ENCODE measurements at places on chromosomes 2 and 18.

- no peak for DNase-seq
Observed at GRCh38 chr2:114857196-114857595, 414.8 kb downstream of the DPP10 start.

- no peak for DNase-seq
Observed at GRCh38 chr2:237693291-237693994, 66.1 kb downstream of the LRRFIP1 start.

DNA sequence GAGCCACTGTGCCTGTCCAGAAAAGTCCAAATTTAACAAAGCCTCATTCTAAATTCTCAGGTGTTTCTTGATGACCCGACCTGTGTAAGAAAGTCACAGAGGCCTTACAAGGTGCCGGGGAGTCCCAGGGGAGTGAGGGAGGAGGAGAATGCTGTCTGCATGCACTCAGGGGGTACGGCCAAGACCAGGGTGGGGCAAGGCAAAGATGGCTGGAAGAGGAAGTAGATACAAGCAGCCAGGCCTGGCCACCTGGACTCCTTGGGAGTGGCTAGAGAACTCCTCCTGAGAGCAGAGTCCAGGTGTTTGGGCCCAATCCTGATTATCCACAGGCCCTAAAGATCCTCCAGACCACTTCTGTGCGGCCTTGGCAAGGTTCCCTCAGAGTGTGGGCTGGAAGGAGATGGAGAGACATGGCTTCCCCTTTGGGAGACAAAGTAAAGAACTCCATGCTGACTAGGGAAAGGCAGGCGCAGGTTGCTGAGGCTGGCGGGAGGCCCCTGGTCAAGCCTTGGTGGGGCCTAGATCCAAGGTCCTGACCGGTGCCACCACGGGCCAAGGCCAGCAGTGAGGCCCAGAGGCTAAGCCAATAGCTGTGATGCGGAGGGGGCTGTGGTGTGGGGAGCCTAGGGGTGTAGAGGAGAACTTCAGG, 74.7 kb downstream of the COPS8 start:
- peak; percentile 80 for DNase-seq

- no peak for DNase-seq
Observed at GRCh38 chr2:61218817-61219170, 56.8 kb downstream of the C2orf74 start.

- DNase-seq: no peak
Observed at GRCh38 chr2:16680304-16680703, 14.7 kb upstream of the CYRIA start.

- DNase-seq: peak; percentile 52
Observed at GRCh38 chr2:190678444-190679162, 29.7 kb downstream of the NAB1 start.

- no peak for DNase-seq
Observed at GRCh38 chr2:164485541-164485940, 135.7 kb downstream of the GRB14 start.

DNA sequence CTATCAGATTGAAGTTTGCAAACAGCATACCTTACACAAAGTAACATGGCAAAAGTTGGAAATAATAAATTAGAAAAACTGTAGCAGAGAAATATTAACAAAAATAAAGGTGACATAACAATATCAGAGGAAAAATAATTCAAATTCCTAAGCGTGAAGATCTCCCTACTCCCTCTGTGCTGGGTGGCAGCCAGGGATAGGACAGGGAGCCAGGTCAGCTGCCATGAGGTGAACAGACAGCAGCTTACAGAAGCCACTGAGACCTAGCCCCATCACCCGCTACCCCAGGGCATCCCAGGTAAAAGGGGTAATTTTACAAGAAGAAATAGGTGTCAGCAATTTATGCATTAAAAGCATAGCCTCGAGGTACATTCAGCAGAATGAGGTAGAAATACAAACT, 423.8 kb upstream of the HS6ST1 start:
- no peak for DNase-seq

DNA sequence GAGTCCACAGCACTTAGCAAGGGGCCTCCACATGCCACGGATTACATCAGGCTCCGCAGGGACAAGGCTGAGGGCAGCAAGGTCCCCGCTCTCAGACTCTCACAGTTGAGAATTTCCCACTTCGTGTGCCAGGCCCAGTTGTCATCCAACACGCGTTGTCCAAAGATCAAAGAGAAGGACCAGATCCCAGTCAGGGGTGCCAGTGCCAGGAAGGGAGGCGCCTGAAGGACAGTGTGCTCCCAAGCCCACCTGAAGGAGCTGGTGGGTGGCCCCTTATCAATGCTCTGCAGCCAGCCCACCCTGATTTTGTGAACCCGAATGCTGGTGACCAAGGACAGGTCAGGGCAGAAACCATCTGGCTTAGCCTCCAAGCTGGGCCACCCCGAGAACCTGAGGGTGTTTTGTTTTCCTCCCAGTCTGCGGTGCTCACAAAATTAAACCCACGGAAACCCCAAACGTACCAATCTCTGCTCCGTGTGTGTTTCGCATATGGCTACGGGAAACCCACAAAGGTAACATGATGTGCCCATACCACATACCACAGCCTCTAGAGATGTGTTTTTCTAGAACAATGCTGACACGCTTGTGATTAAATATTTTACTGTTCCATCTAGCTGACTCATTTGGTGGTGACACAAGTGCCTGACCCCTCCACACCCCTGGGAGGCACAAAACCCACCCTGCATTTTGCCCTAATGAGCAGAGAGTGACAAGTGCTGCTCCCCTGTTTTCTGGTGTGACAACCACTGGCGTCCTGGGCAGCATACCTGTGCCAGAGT, 24.5 kb downstream of the CRACDL start:
- no peak for DNase-seq

GRCh38 chr2:218169757-218170546, 3.2 kb upstream of the CXCR1 start:
- no peak for DNase-seq

DNA sequence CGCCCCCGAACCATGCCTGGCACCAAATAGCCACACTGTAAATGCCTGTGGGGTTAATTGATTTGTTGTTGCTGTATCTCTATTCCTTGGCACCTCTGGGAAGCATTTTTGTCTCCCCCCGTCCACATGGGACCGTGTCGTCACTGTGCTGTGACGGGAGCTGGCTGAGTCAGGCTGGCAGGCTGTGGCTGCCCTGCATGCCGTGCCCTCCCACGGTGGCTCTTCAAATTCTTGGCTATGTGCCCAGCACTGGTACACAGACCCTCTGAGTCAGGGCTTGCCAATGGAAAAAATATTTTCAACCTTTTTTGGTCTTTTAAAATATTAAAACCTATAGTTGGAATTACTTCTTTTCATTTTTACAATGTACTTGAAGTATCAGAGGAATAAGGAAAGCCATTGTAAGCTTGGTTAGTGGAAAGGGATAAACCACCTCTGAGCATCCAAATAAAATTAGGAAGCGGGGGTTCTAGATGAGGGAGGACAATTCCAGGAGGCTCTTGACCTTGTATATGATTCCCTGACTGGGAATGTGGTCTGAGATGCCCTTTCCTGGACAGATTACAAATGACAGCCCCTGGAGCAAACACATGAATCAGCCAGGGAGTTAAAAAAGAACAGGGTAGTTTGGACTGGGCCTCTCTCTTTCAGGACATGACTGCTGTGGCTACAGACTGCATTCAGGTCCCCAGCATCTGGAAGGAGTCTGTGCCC, 59.4 kb downstream of the DGKD start:
- peak; percentile 85 for DNase-seq

DNA sequence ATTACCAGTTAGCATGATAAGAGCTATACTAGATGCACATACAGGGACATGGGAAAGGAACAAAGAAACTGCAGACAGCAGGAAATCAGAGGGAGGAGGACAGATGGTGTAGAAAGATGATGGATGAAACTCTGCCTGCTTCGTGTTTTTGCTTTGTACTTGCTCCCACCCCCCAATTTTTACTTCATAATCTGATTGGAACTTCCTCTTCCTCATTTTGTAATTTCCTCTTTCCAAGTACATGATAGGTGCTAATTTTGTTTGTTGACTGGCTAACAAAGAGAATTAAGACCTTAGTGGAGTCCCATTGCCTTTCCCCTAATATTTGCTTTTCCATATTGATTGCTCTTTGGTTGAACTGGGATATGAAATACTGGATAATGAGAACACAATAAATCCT, 76.0 kb upstream of the PELI1 start:
- no peak for DNase-seq

DNA sequence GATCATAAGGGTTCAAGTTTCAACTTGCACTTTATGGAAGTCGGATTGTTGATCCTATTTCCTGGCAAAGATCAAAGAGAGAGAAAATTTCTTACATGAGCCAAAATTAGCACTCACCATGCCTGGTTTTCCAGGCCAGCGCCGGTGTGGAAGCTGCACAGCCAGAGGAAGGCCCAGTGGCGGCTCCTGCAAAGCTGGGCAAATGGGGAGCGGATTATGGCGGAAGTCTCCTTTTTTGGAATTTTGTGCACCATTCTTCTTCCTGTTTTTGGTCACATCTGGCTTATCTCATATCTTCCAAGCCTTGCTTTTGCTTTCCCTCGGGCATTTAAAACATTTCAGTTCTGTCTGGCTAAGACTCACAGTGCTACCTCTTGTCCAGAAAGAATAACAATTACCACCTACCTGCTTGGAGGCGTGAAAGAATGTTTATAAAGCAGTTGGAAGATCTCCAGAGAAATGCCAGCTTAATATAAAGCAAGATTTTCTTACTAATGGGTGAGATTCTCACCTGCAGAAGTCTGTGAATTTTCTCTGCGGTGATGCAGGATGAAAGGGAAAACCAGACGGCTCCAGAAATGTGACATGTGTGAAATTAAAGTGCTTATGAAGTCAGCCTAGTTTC, 94.3 kb downstream of the ASAP2 start:
- DNase-seq: peak; percentile 23

GRCh38 chr2:156476850-156477206, 40.6 kb downstream of the GPD2 start:
- no peak for DNase-seq

DNA sequence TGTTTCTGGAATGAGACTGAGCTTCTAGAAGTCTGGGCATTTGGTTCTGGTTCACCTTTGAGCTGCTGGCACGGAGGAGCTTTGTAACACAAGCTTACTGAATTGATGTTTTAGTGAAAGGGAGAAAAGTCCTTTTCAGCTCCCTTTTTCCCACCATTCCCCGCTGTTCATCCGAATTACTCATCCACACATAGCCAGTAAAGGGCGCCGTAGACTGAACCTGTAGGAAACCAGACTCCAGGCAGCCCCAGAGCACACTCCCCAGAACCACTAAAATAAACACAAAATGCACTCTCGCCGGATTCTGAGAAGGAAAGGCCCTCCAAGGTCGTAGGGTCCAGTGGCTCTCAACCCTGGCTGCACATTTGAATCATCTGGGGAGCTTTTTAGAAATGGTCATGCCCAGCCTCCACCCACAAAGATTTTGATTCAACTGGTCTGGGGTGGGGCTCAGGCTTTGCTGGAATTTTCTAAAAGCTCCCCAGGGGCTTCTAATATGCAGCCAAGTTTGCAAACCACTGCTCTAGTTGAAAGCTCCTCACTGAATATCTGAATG, 29.6 kb downstream of the TCF7L1 start:
- DNase-seq: peak; percentile 56

DNA sequence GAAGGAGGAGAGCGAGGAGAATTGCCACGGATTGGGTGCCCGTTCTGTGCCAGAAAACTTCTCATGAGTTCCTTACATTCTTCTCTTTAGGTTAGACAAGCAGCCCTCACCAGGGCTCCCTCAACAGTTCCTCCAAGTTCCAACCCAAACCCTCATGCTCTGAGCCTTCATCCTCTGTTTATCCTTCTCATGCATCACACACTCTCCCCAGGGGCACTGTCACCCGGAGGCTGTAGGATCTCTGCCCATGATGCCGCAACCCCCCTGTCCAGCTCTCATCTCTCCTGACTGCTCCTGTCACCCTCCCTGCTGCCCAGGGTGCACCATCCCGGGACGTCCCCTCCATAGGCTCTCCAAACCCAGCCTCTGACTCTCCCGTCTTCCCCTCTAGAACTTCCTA, 99.4 kb upstream of the MYCN start:
- no peak for DNase-seq

- no peak for DNase-seq
Observed at GRCh38 chr2:112000399-112001135, 54.5 kb upstream of the TMEM87B start.

DNA sequence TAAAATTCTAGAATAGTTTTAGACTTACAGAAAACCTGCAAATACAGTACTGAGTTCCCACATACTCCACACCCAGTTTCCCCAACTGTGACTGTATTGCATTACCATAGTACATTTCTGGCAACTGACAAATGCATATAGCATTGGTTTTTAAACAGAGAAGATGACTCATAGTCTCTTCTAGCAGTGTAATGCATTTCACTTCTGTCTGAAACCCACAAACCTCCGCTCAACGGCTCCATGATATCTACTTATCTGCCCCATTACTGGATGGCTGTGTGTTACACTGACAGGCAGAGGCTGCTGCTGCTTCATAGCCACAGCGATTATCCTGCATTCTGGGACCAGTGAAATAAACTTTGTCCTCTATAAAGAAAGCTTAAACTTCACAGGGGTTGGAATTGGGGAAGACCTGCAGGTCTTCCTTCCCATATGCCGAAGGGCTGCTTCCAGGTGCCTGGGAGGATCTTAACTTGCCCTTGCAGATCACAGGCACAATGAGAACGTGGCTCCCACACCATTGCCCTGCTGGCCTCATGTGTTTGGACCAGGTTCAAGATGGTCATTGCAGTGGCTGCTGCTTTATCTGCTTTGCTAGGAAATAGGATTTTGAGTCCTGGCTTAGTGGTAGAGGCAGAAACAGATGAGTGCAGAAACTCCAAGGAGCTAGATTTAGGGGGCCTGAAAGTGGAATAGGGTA, 742.6 kb upstream of the HS6ST1 start:
- peak; percentile 21 for DNase-seq

DNA sequence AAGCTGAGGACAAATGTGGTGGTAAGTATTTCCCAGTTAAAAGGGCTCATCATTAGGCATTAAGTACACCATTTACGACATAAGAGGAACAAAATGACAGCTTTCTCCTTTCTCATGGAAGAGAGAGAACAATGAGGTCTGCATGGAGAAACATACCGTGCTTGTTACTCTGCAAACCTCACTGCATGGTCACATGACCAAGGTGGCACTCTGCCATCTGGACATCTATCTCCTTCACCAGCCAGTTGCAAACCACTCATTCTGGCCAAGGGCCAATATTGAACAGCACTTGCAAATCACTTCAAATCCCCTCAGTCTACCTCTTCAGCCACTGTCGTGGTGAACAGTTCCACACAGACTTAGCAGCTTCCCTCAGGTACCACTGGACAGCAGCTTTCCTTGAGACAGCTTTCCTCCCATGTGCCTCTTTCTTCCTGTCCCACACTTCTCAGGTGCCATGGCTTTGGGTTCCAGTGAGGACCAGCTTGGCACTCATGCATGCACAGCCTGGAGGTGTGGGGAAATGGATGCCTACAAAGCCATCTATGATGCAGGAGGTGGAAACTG, 29.5 kb upstream of the DPP4 start:
- DNase-seq: no peak

- DNase-seq: no peak
Observed at GRCh38 chr2:173896755-173897154, 68.4 kb downstream of the SP3 start.

GRCh38 chr2:173922760-173923159, 42.4 kb downstream of the SP3 start:
- DNase-seq: no peak

GRCh38 chr18:58452454-58453166, 176.3 kb downstream of the ALPK2 start:
- no peak for DNase-seq

Data from tongue (tissue), 3 donors.